Stimulated activated CD8-positive, alpha-beta memory T cell treated with anti-CD3 and anti-CD28 coated beads, Interleukin-12 subunit alpha, Interleukin-12 subunit beta, amount 100 ng/mL, for 1 hour (primary cell): ENCODE measurements at places on chromosomes 7 and 10.
A peak's percentile ranks its signal among the peaks of the same experiment; 100 is the strongest.

- DNase-seq, result no peak
Observed at GRCh38 chr10:1054684-1055083, 1.5 kb upstream of the WDR37 start.

DNA sequence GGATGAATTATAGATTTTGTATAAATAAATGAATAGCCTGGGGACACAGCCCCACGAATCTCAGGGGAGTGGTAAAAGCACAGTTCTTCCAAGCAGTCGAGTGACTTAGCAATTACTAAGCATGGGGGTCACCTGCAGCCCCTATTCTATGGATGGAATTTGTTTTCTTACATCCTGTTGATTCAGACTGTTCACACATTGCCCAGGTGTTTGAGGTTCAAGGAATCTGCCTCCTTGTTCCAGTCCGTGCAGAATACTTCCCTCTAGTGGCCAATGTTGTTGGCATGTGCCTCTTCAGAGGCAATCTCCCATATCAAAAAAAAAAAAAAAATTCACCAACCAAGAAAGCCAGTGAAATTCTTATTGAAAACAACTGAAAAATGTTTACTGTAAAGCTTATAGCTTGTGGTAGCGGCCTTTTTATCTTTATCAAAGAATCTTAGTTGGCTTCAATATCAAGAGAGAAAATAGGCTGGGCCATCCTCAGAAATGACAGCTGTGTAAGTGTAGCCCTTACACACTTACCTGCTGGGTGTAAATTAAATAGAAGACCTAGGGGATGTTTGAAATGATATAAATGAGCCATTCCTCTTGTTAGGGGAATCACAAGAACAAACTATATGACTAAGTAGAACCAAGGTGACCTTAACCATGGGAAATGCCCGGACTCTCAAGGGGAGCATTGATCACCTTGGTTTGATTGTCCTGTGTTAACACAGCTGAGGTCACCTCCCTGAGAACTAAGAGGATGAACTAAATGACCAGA lies 7.8 kb downstream of the LIPM start:
- DNase-seq, result no peak

DNA sequence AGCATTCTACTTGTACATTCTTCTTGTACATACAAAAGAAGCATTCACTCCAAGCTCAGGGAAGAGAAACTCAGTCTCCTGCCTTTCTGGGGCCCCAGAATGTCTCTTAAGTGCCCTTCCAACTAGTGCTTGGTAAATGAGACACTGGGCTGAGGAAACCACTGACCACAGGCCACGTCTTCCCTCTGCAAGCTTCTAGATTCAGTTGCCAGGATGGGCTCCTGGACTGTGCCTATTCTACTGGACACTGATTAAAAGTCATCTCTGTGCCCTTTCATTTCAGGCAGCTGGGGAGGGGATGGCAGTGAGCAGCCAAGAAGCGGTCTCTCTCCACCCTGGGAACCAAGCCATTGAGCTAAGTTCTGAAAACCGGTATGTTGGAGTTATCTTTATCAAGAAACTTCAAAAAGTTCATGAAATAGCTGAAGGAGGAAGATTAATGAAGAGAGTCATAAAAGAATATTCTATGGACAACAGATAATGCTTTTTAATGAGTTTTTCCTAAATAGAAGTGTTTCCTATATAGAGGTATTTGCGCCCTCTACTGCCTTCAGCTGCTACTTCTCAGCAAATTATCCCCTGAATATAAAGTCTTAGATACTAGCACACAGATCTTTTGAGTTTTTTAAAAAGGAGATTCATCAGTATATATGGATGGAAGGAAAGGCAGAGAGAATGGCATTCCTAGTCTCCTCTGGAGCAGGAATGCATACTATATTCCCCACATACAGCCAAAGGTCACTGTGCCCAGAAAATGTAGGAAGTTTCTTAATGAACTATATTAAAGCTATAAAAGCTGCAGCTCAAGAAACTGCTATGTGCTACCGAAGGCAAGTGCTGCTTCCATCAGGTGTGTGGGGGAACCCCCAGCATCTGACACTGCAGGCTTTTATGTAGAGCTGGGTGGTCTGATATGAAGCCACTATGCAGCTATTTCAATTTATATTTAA lies 8.4 kb upstream of the IFIT1B start:
- DNase-seq, result no peak

DNA sequence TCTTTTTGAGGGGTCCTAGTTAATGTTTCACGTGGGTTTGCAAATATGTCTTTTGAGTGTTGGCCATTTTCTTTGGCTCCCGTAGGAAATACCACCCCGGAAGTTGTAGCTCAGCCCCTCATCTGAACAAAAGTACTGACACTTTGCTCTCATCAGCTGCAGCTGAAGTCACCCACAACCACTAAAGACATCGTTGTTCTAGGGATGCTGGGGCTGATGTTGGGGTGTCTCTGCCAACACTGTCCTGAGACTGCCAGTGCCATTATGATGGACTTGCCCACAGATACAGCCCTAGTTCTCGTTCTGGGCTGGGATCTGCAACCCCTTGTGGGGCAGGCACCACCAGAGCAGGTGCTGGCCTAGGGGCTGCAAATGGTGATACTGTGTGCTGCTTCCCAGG lies 82.6 kb upstream of the ARHGAP21 start:
- no peak for DNase-seq

- no peak for DNase-seq
Observed at GRCh38 chr10:6478722-6479121, 101.4 kb downstream of the PRKCQ start.

- DNase-seq, result no peak
Observed at GRCh38 chr7:106471686-106472440, 187.1 kb upstream of the NAMPT start.

GRCh38 chr10:70602665-70603448 lies at the start of gene PRF1:
TSS of gene PRF1 (minus strand) at chr10:70602741. CDS start at chr10:70600902, 1,839 bp downstream.
- DNase-seq, result peak; percentile 70

GRCh38 chr10:28668363-28669226 lies 8.7 kb upstream of the BAMBI start:
- DNase-seq, result no peak

DNA sequence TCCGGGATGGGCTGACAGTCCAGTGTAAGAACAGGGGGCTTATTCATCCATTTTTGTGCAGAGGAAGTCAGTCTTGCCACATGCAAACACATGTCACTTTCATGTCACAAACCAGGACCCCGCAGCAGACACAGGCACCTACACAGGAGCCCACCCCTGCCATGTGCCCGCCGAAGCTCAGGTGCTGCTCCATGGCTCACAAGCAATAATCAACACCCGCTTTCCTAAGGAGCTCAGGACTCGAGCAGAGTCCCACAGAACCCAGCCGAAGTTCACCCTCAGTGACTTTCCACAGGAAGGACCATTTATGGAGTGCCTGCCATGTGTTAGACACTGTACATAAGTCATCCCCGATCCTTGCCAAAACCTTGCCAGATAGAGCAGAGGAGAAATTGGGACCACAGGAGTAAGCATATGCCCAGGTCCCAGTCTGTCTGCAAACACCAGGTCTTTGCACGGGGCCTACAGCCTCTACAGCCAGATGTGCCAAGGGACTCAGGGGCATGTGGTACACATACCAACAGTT lies 99.4 kb downstream of the EBF3 start:
- DNase-seq, result no peak

DNA sequence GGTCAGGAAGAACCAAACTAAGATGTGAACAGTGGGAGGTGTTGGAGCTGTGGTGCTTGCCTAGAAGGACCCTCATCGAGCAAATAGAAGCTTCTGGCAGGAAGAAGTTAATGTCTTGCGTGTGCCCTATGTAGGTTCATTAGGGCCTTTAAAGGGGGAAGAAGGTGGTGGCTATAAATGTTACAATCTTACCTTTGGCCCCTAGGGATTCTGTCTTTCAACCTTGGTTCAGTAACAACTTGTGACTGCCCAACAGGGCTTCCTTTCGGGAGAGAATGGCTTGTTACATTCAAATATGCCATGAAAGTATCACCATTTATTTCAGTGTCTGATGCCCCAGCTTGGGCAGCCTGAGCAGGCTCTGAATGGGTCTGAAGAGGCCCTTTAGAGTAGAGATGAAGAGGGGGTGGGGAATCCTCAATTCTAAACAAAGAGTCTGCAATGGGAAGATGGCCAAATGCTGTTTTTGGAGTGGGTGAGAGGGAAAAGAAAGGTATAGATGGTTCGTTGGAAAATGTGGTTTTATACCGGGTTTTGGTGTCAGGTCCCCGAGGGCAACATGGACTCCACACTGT lies 108.0 kb downstream of the TCF7L2 start:
- no peak for DNase-seq

DNA sequence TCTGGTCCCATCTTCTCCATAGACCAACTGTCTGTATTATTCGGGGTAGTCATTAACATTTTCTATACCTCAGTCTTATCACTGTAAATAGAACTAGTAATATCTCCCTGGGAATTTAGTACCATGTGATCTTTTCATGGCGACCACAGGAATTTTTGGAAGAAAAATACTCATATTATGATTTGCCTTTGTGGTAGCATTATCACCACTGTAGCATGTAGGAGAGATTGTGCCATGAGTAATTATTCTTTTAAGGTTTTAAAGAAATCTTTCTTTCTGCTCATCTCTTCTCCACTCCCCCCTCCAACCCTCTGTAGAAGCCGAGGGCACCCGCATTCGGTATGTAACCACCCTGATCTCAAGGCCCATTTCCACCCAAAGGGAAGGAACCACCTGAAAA lies 25.0 kb downstream of the ZNF365 start:
- no peak for DNase-seq

DNA sequence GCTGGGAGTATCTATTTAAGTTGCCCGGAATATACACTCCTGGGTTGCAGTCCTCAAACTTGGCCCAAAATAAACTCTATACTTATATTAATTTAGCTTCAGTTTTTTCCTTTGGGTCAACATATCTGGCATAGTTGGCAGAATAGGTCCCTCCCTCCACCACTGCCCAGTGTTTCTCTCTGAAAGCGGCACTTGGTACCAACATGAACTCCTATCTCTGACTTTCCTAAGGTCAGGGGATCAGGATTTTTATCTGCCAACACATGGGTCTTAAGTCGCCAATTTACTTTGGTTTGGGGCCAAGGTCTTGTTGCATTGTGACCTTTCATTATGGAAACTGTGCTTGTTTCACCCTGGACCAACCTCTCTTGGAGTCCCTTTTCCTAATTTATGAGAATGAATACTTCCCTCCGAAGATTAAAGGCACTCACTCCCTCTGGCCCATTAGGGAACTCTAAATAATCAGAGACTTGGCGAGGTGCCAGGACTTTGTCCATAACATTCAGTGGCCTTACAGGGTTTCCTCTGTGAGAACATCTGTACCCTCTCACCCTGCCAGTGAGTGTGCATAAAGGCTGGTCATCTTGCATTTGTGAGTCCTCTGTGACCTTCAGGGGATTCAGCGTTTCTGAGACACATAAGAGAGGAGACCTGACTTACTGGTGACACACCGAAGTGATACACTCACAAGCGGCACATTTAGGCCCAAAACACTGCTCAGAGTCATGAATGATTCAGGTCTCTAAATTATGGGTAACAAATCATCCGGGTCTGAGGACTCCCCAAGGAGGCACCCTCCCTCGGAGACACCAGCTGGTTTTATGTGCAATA lies 19.7 kb upstream of the FKBP9 start:
- no peak for DNase-seq

- DNase-seq, result no peak
Observed at GRCh38 chr7:142896741-142897379, 11.3 kb upstream of the TRPV6 start.

DNA sequence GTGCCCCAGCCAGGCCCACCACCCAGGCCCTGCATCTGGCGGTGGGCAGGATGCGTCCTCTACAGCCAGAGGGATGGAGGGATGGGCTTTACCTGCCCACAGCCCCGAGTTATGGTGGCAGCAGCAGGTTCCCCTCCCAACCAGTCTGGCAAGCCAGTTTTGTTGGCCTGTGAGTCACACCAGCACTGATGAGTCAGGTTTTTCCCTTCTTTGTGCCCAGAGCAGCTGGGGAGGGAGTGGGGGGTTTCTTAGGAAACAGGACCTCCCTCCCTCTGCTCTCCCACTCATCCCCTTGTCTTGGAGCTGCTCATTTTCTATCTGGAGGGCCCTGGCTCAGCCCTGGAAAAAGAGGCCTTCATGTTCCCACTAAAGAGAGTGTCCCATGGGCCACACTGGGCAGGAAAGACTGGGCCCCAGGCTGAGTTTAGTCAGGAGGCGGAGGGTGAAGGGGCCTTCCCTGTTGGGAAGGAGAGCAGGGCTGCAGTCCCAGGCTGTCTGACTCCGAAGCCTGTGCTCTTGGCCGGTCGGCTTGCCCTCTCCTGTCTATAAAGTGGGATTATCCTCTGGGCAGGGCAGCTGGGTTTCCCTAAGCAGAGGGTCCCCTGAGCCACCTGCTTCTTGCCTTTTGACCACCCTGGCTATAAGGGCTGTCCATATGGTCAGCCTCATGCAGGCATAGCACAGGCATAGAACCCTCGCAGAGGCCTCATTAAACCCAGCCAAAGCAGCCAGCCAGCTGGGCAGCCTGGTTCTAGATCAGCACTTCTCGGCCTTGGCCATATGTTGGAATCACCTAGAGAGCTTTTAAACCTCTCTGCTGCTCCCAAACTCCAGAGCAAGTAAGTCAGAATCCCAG lies 30.2 kb upstream of the ANKRD2 start:
- no peak for DNase-seq

- no peak for DNase-seq
Observed at GRCh38 chr7:46930366-46930765, 651.5 kb downstream of the TNS3 start.

GRCh38 chr7:92839901-92840300 lies 3.5 kb upstream of the CDK6 start:
- DNase-seq, result no peak

DNA sequence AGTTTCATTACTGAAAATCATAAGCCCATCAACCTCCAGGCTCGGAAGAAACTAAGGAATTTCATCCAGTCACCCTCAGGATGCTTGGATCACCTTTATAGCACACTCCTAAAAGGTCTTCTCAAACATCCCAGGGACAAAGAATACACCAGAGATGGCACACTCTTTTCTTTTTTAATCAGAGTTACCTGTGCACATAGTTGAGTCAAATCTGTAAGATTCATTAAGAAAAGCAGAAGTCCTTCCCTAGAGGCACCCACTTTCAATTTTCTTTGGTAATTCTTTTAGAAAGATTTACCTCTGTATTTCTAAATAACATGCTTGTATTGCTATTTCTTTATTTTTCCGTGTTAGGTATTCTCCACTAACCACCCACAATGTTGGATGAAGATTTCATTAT lies 50.6 kb upstream of the IL6 start:
- no peak for DNase-seq

DNA sequence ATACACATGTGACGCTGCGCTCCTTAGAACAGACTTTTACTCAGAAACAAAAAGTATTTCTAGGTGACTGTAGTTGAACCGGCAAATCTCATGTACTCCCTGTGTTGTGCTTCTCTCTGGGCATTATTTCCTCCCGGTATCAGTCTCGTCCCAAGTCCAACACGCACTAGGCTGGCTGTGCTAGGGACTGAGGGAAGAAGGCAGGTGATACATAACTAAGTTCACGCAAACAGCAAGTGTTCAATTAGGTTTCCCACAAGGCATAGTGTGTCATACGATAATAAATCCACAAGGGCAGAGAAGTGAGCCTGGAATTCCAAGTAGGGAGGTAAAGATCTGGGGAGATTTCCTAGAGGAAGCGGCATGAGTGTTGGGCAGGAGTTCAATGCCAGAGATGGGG lies 20.4 kb downstream of the FAM53B start:
- no peak for DNase-seq
